Vagina (tissue), 2 donors: ENCODE measurements at places on chromosomes 4 and X. TPM values are rescaled to one million over a fixed set of nuclear protein-coding genes. Genes with fewer than 3 reads are reported as not detected.

Gene ANKRD37
- 56.7 TPM for total RNA-seq

Gene CENPE
- 2.2 TPM for total RNA-seq

Gene ARHGAP24
- total RNA-seq: 40.0 TPM

DNA sequence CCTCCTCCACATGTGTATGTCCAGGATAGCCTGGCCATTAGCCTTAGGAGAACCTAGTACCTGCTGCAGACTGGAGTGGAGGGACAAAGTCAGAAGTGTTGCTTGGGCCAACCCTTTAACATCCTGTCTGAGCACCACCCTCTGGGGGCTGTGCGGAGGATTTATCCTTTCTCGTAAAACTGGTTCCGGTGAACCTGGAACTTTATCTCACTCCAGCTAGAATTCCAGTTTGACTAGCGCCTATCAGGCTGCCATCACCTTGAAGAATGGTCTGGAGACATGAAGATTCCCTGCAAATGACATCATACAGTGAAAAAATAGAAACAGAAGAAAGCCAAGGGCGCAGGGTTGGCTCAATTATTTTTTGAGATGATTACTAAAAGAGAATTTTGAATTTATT is 4.0 kb downstream of the TCEAL8 start:
- no peak overlapping the region for H3K4me3 ChIP-seq
- no peak overlapping the region for H3K27ac ChIP-seq
- no peaks in the 10 kb centered on the region for H3K36me3 ChIP-seq
- no peaks in the 10 kb centered on the region for H3K27me3 ChIP-seq
- H3K4me1 ChIP-seq: peaks cover 7% of the 10 kb centered on the region

GRCh38 chr4:138775890-138776289 is 239.7 kb upstream of the NOCT start:
- peak overlapping the region; percentile 26 for H3K27ac ChIP-seq
- no peak overlapping the region for H3K4me3 ChIP-seq
- no peaks in the 10 kb centered on the region for H3K27me3 ChIP-seq
- H3K4me1 ChIP-seq: no peaks in the 10 kb centered on the region

DNA sequence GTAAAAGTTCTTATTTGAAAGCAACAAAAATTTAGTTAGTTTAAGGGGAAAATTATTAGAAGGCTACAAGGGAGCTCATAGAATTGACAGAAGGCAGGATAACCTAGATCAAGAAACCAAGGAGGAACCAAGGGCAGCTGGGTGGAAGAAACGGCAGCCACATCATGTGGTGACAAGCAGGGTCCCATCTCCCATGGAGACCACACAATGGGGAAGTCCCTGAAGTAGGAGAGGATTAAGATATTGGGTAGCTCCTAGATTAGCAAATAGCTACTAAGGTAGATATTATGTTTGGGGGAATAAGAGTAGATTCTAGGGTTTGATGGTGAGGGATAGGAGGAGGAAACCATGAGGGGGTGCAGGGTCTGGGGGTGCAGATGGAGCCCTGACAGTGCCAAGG is 48.0 kb upstream of the TMEM154 start:
- H3K27me3 ChIP-seq: no peaks in the 10 kb centered on the region
- H3K36me3 ChIP-seq: no peaks in the 10 kb centered on the region
- H3K27ac ChIP-seq: no peak overlapping the region
- no peak overlapping the region for H3K4me3 ChIP-seq
- no peaks in the 10 kb centered on the region for H3K4me1 ChIP-seq

- no peak overlapping the region for H3K27ac ChIP-seq
- no peak for DNase-seq
- no peaks in the 10 kb centered on the region for H3K36me3 ChIP-seq
- no peaks in the 10 kb centered on the region for H3K4me1 ChIP-seq
- no peak overlapping the region for H3K4me3 ChIP-seq
Observed at GRCh38 chrX:110734894-110735541, 60.6 kb downstream of the CHRDL1 start.

DNA sequence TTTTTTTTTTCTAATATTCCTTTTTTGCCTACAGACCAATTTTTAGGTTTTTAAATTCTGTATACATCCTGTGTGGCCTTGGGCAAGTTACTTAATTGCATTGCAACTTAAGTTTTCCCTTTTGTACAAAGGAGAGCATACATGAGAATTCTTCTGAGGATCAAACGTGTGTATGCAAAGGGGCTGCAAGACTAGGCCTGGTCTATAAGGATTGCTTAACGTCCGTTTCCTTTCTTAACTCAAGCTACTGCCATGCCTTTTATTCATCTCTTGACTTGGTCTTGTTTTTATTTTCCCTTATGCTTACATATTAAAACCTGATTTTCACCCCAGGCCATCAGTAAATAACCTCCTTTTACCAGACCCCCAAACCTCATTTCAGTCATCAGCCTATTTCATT is 13.6 kb downstream of the RBPJ start:
- H3K4me1 ChIP-seq: peaks cover 20% of the 10 kb centered on the region
- H3K27me3 ChIP-seq: no peaks in the 10 kb centered on the region
- H3K27ac ChIP-seq: no peak overlapping the region
- H3K36me3 ChIP-seq: no peaks in the 10 kb centered on the region
- H3K4me3 ChIP-seq: no peak overlapping the region
